ENCODE measurements at places on chromosomes 3 and 15. TPM values are rescaled to one million over a fixed set of nuclear protein-coding genes. Genes with fewer than 3 reads are reported as not detected.

The LCTL gene
- polyA plus RNA-seq = 0.14 TPM

The ERICH6 gene
- polyA plus RNA-seq = 0.11 TPM

The IL17RD gene
- 22.1 TPM for polyA plus RNA-seq

The A4GNT gene
- polyA plus RNA-seq = not detected

The SI gene
- polyA plus RNA-seq = not detected

- DNase-seq = no peak
These were observed 2.2 kb downstream of the CHRNA5 start for GRCh38 chr15:78567531-78567930.

GRCh38 chr3:170555329-170555728, 30.5 kb downstream of the SLC7A14 start:
- DNase-seq = no peak

GRCh38 chr15:98548139-98548971, 100.0 kb upstream of the IGF1R start:
- peak; percentile 65 for DNase-seq
